ENCODE measurements at places on chromosomes 12 and 14.

GRCh38 chr14:69242311-69243224, 17.4 kb upstream of the GALNT16 start:
- no peak overlapping the region for H3K4me3 ChIP-seq
- no peaks in the 10 kb centered on the region for H3K4me1 ChIP-seq
- DNase-seq, result peak; percentile 43
- no peaks in the 10 kb centered on the region for H3K27me3 ChIP-seq
- peaks cover 4% of the 10 kb centered on the region for H3K36me3 ChIP-seq
- no peak overlapping the region for H3K27ac ChIP-seq

- DNase-seq, result no peak
- no peak overlapping the region for H3K4me3 ChIP-seq
Observed at GRCh38 chr14:24607635-24608514, 1.6 kb downstream of the GZMH start.

- H3K4me1 ChIP-seq, result no peaks in the 10 kb centered on the region
- no peak overlapping the region for H3K4me3 ChIP-seq
- DNase-seq, result no peak
- no peaks in the 10 kb centered on the region for H3K36me3 ChIP-seq
- no peak overlapping the region for H3K27ac ChIP-seq
Observed at GRCh38 chr12:2488131-2488530, 306.6 kb upstream of the FKBP4 start.

GRCh38 chr12:59036973-59037762, 116.9 kb upstream of the LRIG3 start:
- peak; percentile 91 for DNase-seq
- H3K27ac ChIP-seq, result peak overlapping the region; percentile 4
- no peak overlapping the region for H3K4me3 ChIP-seq
- no peaks in the 10 kb centered on the region for H3K27me3 ChIP-seq

DNA sequence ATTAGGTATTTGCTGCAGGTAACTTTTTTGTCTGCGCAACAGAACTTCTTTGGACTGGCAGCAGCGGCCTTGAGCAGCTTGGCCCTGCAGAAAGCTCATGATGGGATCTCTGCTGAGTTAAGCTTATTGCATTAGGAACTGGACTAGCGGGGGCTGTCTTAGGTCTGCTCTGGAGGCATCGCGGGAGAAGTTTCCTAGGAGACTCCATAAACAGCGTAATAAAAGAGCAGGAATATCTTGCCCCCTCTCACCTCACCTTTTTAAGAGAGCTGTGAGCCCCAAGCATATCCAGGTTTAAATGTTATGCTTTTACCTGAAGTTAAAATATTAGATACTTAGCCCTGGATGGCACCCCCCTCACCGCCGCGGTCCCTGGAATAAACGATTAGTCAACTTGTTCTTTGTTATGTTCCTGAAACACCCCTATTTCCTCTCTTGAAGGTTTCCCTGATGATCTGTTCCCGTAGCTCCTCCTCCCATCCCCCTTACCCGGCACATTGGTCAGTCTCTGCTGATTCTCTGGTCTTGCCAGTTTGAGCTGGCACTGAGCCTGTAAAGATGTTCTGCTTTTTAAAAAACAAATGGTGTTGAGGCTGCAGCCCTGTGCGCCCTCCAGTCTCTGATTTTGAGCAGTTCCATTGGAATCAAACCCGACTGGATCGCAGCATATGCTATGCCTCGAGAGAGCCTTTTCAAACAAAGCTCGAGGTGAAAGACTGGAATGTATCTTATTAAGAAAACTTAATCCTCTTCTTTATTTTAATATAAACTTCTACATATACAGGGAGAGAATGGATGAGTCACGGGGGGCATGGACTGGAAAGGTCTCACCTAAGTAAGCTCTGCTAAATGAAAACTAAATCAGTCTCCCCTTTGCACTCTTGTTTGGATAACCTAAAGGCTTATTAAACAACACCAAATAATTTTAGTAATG, 1.9 kb downstream of the MLXIP start:
- peaks cover 36% of the 10 kb centered on the region for H3K4me1 ChIP-seq
- H3K4me3 ChIP-seq, result peak overlapping the region; percentile 78
- peak; percentile 82 for DNase-seq
- peak overlapping the region; percentile 49 for H3K27ac ChIP-seq

DNA sequence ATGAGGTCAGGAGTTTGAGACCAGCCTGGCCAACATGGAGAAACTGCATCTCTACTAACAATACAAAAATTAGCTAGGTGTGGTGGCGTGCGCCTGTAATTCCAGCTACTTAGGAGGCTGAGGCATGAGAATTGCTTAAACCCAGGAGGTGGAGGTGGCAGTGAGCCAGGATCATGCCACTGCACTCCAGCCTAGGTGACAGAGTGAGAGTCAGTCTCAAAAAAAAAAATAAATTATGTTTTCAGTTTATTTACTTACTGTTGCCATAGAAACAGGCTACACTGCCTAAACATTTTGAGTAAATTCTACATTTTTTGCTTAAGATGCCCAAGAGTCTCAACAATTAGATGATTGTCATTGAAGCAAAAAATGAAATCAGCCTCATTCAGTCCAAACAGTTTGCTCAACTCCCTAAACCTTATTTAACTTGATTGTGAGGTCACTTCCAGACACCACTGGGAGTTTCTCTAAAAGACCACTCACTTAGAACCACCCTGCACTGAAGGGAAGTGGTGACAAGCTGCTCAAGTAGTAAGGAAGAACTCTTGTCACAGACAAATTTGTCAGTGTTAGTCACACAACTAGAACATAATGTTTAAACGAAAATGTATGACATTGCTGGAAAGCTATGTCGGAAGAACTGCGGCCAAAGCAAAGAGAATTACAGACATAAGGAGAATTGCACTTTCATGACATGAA, 9.8 kb upstream of the GNPNAT1 start:
- H3K4me3 ChIP-seq, result no peak overlapping the region
- H3K27me3 ChIP-seq, result no peaks in the 10 kb centered on the region
- DNase-seq, result peak; percentile 89
- H3K36me3 ChIP-seq, result no peaks in the 10 kb centered on the region
- peak overlapping the region; percentile 84 for H3K27ac ChIP-seq
